ENCODE measurements at places on chromosomes 11 and 22.

DNA sequence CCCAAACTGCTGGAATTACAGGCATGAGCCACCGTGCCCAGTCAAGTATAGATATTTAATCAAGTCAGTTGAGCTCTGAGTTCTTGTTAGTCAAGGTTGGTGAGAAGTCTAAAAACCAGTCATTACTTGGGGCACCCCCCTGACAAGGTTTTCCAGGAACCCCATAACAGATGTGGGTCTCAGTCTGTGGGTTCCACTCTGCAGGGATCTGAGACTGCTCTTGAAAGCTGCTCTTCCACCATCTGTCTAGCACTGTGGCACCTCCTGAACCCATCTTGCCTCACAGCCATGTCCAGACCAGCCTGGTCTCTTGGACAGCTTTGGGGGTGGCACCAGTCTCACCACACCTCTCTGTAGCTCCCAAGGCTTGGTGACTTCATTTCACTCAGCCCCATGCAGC is 44.3 kb upstream of the PLET1 start:
- no peak for DNase-seq

- DNase-seq: no peak
These were observed 663.7 kb upstream of the ANO5 start for GRCh38 chr11:21529187-21529586.

- DNase-seq: peak; percentile 62
These were observed 72.5 kb downstream of the MICAL2 start for GRCh38 chr11:12182676-12183541.

GRCh38 chr11:76684516-76684915 is 14.0 kb upstream of the LRRC32 start:
- DNase-seq: no peak

DNA sequence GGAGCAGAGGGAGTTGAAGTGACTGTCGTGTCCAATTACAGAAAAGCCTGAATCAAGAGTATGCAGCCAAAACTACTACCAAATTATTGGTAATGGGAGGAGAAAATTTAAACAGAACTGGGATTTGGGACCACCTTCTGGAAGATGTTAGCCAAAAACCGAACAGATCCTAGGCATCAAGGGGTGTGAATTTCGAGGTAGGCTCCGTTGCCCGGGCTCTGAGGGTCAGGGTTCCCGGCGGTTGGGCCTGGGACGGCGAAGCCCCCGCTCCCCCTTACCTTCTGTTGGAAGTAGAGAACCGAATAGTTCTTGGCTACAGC is 313 bp downstream of the PRCP start:
- no peak for DNase-seq

DNA sequence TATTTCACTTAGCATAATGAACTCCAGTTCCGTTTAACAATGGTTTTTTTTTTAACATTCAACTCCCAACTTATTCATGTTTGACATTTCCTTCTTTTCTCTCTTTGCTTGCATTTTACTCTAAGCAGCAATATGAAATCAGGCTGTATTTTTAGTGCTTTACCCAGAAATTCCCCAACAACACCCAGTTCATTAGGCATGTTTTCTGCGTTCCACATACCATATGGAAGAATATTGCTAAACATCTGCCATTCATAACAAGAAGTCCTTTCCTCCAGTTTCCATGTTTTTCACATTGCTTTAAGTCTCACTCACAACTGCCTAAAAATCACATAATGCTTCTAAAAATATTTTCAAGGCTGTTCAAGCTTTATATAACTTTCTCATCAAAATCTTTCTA is 45.8 kb downstream of the PLAAT5 start:
- no peak for DNase-seq

DNA sequence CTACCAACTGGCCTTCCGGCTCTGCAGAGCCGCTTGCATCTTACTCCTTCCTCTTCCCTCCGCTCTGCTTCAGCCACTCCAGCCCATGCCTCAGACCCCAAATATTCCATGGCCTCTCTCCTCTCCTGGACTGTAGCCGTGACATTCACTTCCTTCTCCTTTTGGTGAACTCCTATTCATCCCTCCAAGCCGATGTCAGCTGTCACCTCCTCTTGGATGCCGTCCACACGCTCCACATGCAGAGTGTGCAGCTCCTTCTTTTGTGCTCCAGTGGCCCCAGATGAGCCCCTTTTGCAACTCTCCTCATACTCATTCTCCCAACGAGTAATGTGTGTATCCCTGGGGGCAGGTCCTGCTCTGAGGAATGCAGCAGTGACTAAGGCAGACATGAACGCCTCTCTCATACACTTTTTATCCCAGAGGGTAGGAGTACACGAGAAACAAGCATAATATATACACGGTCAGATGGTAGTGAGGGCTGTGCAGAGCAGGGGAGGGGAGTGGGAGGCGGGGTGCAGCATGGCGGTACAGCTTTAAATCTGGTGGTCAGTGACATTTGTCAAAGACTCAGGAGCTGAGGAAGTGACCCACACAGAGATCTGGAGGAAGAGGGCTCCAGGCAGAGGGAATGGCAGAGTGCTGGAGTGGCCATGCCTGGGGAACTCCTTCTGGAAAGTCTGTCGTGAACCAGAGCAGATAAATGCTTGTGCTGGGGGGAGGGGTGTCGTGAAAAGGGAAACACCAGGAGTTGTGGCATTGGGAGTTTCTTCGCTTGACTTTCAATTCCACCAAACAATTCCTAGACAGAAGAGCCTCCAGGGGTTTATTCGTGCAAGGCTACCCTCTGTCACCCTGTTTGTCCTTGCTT is 83.8 kb upstream of the ATXN10 start:
- peak; percentile 40 for DNase-seq

- no peak for DNase-seq
These were observed 1.4 kb downstream of the TNNI2 start for GRCh38 chr11:1839924-1840779.

DNA sequence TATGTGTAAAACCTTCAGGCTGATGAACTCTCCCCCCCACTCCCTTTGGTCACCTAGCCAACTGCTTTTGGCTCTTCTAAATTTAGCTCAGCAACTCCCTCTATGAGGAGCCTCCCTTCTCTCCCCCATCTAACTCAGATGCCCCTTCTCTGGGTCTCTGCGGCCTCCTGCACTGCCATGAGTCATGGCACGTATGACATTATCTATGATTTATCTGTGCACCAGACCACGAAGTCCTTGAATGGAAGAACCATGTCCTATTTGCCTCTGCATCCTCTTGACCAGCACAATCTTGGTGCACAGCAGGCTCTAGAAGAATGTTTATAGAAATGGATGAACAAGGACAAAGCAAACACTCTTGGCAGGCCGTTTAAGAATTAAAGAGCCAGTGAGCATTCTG is 46.0 kb downstream of the RPL27A start:
- no peak for DNase-seq

- no peak for DNase-seq
These were observed 110.2 kb downstream of the APIP start for GRCh38 chr11:34805937-34806336.

GRCh38 chr11:11244470-11245080 is 108.5 kb downstream of the CSNK2A3 start:
- DNase-seq: no peak

DNA sequence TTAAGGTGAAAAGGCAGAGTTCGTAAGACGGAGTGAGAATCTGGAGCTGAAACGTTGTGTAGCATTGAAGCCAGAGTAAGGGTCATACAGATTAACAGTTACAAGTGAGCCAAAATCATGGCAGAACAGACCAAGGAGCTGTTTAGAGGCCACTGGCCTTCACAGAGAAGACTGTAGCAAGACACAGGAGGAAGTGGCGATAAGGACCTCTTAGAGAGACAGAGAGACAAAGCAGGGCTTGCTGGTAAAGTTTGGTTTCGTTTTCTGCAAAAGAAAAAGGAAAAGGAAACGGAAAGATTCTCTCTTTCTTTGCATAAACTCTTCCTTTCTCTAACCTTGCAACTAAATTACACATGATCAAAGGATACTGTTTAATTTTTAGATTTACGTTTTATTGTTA is 83.0 kb downstream of the AASDHPPT start:
- no peak for DNase-seq

GRCh38 chr11:41895081-41895480 is 435.6 kb upstream of the LRRC4C start:
- no peak for DNase-seq

All from H54 (cell line).